ENCODE measurements at places on chromosomes 1 and 21.
A peak's percentile ranks its signal among the peaks of the same experiment; 100 is the strongest.

DNA sequence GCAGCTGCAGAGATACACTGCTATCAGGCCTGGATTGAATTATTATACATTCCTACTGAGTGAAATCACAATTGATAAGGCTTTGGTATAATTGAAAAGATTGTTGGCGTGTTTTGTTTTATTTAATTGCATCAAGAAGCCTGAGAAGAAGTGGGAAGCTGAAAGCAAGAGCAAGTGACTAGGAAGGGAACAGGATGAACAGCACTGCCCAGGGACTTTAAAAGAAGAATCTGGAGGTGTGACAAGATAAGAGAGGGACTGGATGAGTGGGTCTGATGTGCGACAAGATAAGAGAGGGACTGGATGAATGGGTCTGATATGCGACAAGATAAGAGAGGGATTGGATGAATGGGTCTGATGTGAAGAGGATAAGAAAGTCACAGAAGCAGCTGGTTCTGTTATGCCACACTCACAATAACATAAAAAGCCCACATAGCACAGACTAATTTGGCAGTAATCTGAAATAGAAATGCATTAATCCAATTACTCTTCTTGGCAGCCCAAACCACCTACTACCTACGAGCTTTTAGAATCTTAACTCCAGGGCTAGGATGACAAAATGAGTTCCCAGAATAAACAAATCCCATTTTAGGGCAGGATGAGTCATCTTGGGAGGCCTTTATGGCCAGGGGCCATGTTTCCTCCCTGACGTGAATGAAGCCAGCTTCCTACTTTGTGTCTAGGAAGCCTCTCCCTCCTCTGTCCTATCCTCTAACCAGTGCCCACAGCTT, 129.7 kb downstream of the DUSP10 start:
- no peak for DNase-seq

DNA sequence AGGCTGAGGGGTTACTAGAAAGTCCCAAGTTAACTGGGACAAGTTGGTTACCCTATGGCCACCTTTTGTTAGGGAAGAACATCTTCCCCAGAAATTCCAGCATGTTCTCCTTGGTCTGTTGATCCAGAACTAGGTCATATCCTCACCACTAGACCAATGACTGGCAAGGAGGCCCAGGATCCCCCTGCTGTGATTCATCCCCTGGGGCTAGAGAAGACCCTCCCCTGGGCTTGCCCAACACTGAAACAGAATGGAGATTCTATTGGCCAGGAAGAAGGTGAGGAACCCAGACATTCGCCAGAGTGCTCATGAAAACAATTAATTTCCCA, 90.1 kb upstream of the SIM2 start:
- DNase-seq, result no peak

DNA sequence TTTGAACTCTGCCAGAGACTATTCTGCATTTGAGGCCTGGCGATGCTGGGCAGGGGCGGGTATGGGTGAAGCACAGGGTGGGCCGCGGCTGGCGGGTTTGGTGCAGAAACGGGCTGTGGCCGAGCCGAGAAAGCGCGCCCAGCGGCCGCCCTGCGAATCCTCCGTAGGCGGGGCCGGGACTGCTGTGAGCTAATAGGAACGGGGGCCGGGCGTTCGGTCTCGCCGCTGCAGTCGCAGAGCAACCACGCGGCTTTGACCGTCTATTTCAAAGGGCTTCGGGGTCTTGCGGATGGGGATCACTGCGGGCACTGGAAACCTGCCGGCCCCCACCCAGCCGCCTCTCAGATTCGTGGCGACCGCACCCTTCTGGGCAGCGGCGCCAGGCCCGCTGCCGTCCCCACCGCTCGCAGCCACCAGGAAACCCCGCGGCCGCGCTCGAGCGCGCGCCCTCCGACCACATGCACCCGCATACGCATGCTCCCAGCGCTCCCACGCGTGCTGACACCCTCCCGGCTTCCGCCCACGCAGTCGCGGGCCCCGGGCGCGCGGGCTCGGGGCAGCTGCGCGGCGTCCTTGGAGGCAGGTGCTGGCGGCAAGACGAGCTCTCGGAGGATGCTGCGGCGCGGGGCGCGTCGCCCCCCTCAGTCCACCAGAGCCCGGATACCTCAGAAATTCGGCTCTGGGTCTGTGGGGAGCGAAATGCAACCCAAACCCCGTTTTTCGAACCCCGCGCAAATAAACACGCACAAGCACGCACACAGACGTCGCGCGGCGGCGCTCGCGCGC, 32.6 kb downstream of the DNTTIP2 start:
- DNase-seq, result peak; percentile 85

DNA sequence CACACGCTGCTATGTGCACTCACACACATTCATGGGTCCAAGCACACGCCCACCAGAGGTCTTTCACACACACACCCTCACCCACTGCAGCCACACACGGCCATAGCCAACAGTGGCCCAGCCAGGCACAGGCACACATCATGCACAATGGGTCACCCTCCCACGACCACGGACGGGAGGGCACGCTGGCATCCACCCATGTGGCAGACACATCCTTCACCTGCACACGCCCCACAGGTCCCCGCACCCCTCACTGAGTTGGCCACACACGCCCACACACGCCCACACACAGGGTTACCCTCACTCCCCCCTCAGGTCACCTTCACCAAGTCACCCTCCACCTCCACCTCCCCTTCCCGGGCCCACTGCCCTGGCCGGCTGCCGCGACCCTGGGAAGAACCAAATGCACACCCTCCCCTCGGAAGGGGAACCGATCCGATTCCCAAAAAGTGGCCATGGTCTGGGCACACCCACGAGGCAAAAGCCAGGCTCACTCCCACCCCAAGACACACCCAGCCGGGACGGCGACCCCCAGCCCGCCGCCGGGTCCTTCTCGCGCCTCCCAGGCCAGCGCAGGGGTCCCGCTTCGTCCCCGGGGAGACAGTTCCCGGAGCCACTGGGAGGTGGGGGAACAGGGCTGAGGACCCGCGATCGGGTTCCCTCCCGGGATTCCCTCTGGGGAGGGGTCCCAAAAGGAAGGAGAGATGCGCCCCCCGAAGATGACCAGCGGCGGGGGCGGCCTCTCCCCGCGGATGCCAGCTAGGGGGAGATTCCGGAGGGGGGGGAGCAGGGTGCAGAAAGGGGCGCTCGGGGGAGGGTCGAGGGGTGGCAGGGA, 860 bp downstream of the SDC3 start:
- no peak for DNase-seq

Measured in CD4-positive, alpha-beta T cell treated with Interleukin-4 for 4 hours (primary cell).